ENCODE measurements at places on chromosomes 7 and 10.

DNA sequence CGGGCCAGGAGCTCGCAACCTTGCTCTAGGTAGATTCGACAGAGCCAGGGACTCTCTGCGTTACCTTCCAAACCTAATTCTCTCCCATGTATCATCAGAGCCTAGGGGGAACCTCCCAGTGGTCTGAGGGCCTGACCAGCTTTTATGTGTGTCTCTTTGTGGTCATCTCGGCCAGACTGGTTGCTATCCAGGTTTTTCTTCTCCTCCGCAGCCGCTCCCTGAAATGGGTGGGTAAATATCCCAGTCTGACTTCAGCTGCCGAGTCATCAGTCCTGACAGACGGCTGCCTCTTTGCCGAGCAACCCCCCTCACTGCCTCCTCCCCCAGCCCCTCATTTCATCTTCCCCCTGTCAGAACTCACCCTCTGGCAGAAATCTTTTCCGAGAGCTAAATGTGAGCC lies 578.1 kb downstream of the LRMDA start:
- no peak for DNase-seq

- no peak for DNase-seq
Observed at GRCh38 chr7:46386428-46387399, 465.6 kb upstream of the IGFBP3 start.

GRCh38 chr10:71700731-71701368 lies 18.7 kb downstream of the C10orf105 start:
- DNase-seq: no peak

- no peak for DNase-seq
Observed at GRCh38 chr10:110655320-110655719, 11.2 kb downstream of the RBM20 start.

DNA sequence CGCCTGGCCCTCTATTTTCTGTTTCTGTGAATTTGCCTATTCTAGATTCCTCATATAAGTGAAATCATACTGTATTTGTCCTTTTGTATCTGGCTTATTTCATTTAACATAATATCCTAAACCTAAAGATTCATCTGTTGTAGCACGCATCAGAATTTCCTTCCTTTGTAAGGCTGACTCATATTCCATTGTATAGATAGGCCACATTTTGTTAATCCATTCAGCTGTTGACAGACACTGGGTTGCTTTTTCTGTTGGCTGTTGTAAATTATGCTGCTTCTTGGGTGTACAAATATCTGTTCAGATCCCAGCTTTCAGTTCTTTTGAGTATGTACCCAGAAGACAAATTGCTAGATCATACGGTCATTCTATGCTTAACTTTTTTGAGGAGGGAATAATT lies 28.8 kb upstream of the CUL1 start:
- DNase-seq: no peak

DNA sequence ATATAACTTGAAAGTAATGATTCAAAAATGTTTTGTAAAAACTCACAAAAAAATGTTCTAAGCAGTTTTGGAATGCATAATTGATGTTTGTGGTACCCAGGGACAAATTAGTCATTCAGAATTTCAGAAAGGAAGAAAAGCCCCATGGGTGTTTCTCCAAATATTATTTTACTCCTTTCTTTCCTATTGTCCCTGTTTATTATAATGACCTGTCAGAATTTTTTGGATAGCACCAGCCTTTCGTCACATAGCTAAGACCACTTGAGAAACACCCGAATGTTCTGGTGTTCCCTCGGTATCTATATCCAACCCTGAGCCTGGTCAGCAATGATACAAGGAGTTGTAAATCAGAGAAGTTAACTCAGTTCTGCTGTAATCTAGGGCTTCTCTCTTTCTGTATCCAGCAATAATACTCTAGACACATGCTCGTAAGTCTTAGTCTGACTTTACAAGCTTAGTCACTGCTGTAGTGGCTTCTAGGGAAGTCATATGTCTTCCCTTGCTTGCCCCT lies 64.8 kb upstream of the MEOX2 start:
- no peak for DNase-seq

DNA sequence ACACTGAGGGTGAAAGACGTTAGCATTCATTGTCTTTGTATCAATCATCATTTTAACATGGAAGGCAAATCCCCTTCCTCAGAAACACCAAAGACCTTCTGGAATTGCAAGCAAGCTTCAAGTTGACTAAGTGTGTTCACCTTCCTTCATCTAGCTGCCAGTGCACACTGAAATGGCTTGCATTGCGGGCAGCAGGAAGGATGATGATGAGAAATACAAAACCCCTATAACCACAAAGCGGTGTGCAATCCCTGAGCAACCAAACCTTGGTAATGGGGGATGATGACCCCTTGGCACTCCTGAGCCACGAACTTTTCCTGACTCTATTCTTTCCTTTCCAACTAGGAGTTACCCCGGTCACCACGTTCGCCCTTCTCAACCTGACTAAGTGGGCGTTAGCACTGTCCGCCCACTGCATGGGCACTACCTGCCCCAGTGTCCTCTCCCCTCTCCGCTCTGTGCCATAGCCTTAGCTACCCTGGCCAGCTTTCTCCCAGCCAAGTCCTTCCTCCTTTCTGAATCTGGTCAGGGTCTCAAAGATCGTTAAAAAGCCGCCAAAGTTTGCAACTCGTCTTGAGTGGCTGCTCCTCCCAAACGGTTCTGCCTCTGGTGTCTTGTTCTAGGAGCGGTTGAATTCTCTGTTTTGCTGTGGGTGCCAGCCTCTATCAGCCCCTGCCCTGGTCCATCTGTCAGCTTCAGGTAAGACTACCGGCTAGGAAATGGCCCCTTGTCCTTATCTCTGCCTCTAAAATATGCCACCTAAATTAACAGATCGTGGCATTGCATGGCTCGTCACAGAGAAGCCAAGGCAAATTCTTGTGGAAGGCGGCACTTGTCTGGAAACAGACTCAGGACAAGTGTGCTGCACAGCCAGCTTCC lies 586 bp upstream of the AOC1 start:
- no peak for DNase-seq

DNA sequence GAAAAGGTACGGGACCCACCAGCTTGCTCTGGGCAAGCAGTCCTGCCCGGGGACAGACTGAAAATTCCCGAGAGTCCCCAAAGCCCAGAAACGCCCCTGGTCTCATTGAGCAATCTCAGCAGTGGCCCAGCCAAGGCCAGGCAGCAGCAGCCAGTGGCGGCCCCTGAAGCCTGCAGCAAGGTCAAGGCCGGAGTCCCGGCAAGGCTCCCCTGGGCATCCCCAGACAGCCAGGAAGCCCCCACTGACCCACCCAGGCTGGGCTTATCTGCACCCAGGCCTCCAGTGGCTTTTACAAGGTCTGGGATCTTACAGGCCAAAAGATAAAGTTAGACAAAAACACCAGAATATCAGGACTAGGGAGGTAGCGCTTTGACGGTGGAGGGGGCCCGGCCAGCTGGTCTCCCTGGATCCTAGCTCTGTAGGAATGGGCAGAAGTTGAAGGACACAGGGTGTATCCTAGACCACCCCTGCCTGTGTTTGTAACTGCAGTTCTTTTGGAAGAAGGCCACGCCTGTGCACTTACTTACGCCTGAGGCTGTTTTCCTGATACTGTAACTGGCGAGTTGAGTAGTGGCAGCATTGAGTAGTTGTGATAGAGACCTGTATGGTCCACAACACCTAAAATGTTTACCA lies 130.5 kb upstream of the NPS start:
- DNase-seq: no peak

GRCh38 chr7:136138991-136139390 lies 161.8 kb upstream of the MTPN start:
- DNase-seq: no peak

- no peak for DNase-seq
Observed at GRCh38 chr10:656883-657282, 32.6 kb downstream of the DIP2C start.

- no peak for DNase-seq
Observed at GRCh38 chr10:16835228-16835627, 18.0 kb upstream of the RSU1 start.

Data from progenitor cell of endocrine pancreas (in vitro differentiated cells).